ENCODE measurements at places on chromosomes 12 and 14. TPM values are rescaled to one million over a fixed set of nuclear protein-coding genes. Genes with fewer than 3 reads are reported as not detected.

The PPFIA2 gene
- total RNA-seq: 1.0 TPM

The SOAT2 gene
- total RNA-seq: under 0.01 TPM

The SLC7A7 gene
- 15.1 TPM for total RNA-seq

The KRT79 gene
- total RNA-seq: 1.6 TPM

The TAS2R42 gene
- total RNA-seq: not detected

The BCL2L2 gene
- 11.0 TPM for total RNA-seq

The BCL11B gene
- 1.0 TPM for total RNA-seq

The METTL25 gene
- 71.5 TPM for total RNA-seq

The PIANP gene
- total RNA-seq: under 0.01 TPM

The POTEM gene
- not detected for total RNA-seq

The NEDD8 gene
- 81.9 TPM for total RNA-seq

The MTHFD1 gene
- total RNA-seq: 31.3 TPM

The KCNA5 gene
- 3.7 TPM for total RNA-seq

The TMEM30B gene
- 1.6 TPM for total RNA-seq

The ANGEL1 gene
- total RNA-seq: 9.9 TPM

The CCDC177 gene
- not detected for total RNA-seq

The DEGS2 gene
- 0.52 TPM for total RNA-seq

The KRT86 gene
- total RNA-seq: 0.52 TPM

The SELPLG gene
- total RNA-seq: 3.7 TPM

The COL2A1 gene
- total RNA-seq: 88.2 TPM

The GALNT9 gene
- total RNA-seq: 0.52 TPM

The NFATC4 gene
- 21.4 TPM for total RNA-seq

The CRIP2 gene
- total RNA-seq: 77.8 TPM

The CIDEB gene
- 4.7 TPM for total RNA-seq

The OLR1 gene
- not detected for total RNA-seq

The LPAR5 gene
- 1.0 TPM for total RNA-seq

The SRRM4 gene
- under 0.01 TPM for total RNA-seq

The NRDE2 gene
- 14.6 TPM for total RNA-seq

The ASIC1 gene
- total RNA-seq: 2.6 TPM

The CD4 gene
- 6.8 TPM for total RNA-seq

The HOXC11 gene
- total RNA-seq: 0.52 TPM

The AMDHD1 gene
- total RNA-seq: under 0.01 TPM

The NR1H4 gene
- total RNA-seq: not detected

The FUT8 gene
- 26.1 TPM for total RNA-seq

The KRT71 gene
- not detected for total RNA-seq

The MSRB3 gene
- 34.4 TPM for total RNA-seq

The BDKRB2 gene
- total RNA-seq: 2.6 TPM

The CISTR gene
- not detected for total RNA-seq

The OTX2 gene
- total RNA-seq: not detected
